ENCODE measurements at places on chromosomes 11 and 22.

- DNase-seq: no peak
Measured at GRCh38 chr11:931385-931784, 5.7 kb downstream of the AP2A2 start.

DNA sequence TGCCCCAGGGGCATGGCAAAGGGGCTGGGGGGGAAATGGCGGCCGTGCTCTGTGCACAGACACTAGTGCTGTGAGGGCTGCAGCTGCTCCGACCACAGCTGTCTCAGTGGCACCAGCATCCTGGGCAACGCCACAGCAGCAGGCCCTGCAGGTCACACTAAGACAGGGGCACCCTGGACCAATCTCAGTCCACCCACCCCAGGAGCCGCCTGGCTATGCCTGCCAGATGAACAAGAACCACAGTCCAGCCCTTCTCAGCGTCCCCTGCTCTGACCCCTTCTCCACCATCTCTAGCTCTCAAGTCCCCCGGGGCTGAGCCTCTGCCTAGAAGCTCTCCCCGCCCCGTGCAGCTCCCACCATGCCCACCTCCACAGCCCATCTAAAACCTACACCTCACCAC lies 16.5 kb downstream of the TUBGCP6 start:
- no peak for DNase-seq

DNA sequence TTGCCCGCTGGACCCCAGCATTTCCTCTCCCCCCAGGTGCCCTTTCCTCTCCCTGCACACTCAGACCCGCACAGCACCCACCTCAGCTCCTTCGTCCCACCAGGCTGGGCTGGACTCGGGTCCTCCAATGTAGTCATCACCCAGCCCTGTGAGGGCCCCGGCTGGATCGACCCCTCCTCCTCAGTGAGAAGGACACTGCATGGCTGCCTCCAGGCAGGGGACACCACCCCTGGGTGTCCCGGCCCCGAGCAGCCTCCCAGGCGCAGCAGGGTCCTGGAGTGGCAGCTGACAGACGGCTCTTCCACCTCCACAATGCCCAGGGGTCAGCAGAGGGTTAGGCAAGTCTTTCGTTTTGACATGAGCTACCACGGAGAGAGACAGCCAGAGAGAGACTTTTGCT lies 11.1 kb upstream of the ELF5 start:
- no peak for DNase-seq

GRCh38 chr11:78244546-78245255 lies 56.0 kb downstream of the USP35 start:
- no peak for DNase-seq

DNA sequence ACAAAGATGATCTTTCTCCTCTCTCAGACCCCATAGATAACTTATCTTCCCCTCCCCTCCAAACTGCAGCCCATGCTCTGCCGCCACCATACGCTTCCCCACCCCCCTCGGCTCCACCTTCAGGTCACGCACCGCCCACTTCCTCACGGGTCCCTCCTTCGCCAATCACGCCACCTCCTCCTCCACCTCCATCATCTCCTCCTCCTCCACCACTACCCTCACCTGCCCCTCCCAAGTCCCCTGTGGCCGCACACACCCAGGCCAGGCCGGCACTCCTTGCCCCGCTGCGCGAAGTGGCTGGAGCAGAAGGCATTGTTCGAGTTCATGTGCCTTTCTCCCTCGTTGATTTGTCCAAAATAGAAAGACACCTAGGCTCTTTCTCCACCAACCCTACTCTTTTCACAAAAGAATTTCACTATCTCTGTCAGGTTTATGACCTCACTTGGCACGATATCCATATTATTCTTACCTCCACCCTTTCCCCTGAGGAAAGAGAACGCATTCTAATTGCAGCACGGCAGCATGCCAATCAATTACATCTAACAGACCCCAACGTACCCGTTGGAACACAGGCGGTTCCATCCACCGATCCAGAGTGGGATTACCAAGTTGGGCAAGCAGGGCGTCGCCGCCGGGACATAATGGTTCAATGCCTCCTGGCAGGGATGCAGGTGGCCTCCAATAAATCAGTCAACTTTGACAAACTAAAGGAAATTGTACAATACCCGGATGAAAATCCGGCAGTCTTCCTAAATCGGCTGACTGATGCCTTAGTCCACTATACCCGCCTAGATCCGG lies 12.3 kb upstream of the OR56A3 start:
- DNase-seq: no peak

All from HuH-7.5 (cell line).